ENCODE measurements at places on chromosomes 7 and 10.

DNA sequence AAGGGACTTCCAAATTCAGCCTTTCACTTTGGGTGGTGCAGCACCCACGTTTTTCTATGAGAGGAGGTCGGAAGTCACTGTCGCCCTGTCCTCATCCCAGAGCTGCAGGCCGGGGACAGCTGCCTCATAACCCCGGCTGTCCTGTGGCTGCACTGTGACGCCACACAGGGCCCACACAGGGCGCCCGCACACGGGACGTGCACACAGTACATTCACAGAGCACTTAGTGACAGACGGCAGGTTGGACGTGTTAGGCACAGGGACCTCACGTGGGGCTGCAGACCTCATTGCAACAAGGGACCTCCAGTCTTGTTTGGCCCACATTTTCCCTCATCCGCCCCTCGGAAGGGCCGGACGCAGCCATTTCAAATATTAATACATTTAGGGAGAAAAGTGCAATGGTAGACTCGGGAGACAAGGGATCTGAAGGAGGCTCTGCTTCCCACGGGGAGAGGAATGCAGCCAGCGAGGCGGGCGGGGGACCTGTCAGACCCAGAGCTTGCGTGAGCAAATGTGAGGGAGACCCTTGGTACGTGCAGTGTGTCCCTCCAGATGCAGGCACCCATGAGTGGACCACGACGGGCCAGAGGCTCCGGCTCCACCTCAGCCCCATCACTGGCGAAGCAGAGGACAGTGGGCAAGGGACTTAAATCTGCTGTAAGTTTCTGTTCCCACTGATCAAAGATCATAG, 86.7 kb downstream of the VOPP1 start:
- DNase-seq = no peak

DNA sequence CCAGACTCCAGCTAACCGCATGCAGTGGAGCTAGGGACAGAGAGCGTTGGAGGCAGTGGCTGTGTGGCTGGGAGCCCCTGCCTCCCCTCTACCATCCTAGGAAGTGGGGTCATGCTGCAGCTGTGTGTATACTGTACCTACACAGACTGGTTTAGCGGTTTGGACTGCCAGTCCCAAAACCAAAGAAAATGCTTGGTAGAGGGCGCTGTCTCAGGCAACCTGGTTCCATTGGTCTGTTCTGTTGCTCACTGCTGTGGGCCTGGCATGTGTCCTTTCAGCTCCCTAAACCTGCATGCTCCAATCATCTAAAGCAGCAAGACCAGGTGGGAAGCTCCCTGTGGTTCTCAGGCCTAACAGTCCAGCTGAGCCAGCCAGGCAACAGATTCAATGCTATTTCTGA, 4.5 kb downstream of the RBP4 start:
- DNase-seq = no peak

- no peak for DNase-seq
These were observed 68.6 kb upstream of the KMT2C start for GRCh38 chr7:152504367-152504766.

DNA sequence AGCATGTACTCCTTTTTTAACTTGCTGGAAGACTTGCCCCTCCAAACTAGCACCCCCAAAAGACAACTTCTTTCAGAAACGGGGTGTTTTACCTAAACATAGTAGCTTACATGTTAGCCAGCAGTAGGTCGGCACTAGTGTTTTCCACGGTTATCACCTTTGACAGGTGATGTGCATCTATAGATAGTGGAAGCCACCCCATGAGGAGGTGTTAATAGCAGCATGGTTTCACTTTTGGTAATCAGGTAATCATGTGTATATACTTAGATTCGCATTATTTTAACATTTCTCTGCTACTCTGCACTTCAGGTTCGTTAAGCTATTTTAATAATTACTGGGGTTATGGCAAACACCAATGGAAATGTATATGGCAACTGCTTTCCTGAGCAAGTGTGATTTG, 17.6 kb downstream of the SRI start:
- DNase-seq = no peak

DNA sequence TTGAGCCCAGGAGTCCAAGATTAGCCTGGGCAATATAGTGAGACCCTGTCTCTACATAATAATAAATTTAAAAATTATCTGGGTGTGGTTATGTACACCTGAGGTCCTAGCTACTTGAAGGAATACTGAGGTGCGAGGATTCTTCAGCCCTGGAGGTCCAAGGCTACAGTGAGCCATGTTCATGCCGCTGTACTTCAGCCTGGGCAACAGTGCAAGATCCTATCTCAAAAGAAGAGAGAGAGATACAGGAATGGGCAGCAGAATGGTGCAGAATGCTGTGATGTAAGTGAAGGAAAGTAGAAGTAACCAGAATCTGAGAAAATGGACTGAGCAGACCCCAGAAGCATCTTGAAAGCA, 62.7 kb upstream of the EXOC4 start:
- no peak for DNase-seq

DNA sequence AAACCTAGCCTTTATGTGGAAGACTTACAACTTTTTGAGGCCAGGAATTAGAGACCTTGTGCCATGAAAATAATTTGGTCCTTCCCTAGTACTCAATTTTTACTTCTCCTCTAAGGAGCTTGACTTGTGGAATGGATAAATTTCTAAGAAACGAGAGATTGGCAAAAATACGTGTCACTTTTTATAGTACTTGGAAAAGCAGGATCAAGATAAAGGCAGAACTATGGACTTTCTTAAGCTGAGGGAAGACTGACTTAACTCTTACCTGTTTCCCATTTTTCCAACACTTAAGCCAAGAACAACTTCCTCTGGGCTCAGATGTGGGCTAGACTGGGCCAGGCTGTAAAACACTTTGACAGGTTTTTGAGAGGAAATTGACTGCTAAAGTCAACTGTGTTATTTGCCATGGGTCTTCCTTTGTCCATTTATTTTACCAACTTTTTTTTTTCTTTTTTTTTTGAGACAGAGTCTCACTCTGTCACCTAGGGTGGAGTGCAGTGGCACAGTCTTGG, 2.0 kb upstream of the WBP1L start:
- no peak for DNase-seq

GRCh38 chr7:44113764-44114354, 9.5 kb downstream of the POLD2 start:
- DNase-seq = no peak

DNA sequence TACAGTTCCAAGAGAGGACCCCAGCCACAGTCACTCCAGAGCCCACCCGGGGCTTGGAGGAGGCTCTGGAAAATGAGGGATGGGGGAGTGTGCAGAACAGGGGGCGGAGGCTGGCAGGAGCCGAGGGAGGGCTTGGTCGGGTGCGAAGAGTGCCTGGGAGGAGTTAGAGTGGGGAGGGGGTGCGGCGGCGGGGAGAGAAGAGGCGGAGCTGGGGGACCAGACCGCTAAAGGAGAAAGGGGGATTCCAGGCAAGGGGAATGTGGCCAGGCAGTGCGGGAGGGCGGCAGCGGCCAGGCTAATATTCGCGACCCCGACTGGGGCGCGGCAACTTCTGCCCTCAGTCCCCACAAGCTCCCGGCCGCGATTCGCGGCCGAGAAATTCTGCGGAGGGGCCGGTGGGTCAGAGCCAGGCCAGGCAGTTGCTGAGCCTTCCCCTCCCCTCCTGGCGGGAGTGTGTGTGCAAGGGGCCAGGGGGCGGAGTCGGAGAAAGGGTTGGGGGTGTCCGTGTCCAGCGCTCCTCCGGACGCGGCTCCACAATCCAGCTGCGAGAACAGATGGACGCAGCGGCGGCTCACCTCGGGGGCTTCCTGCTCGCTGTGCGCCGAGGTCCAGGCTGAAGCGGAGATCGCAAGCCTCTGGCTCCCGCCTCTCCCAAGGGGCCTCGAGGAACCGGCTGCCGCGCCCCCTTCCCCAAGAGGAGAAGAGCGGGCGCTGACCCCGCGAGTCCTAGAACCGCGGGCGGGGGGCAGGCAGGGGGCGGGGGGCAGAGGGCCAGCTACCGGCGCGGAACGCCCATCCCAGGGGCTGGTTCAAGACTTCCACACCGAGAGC, 612 bp upstream of the SLC18A3 start:
- DNase-seq = no peak

DNA sequence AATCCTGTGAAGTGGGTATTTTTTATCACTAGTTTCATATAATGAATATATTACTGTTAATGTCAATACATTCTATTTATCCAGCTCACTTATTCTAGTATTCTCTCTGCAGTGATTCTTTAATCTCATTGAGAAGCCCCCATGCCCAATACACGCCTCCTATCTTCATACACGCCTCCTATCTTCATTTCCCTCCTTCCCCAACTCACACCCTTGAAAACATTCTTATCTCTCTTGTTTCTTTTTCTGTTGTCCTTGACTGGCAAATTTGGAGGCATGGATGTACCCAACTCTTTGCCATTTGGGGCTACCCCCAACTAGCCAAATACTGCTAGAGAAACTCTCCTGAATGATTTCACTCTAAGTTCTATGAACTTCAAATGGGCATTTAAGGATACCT, 40.5 kb downstream of the ST8SIA6 start:
- DNase-seq = no peak

DNA sequence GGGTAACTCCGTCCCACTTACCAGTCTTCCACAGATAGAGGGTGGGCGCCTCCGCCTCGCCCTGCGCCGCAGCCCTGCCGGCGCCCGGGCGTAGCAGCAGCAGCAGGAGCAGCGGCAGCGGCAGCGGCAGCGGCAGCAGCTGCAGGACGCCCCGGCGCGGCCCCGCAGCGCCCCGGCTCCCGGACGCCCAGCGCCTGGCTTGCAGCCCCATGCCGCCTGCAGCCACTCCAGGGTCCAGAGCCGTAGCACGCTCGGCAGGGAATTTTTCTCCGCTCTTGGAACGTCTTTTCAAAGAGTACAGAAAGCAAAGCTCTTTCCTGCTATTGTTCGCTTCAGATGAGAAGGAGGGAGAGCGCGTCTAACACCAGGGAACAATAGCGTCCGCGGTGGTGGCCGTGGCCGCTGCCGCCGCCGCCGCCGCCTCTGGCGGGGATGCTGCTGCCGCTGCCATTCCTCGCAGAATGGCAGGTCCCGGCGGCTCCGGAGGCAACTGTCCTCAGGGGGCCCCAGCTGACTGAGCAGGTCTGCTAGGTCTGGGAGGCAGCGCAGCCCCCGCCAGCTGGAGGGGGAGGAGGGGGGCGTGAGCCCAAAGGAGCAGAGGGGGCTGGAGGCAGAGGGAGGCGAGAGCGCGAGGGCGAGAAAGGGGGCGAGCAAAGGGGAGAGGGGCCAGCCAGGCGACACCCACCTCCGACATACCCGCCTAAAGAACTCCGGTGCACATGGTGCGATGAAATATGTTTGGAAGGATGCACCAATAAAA, at the start of gene THSD7A:
TSS of gene THSD7A (minus strand) at position 463 of the 760 bp plus-strand sequence. CDS start at position 211, 252 bp downstream.
- no peak for DNase-seq

DNA sequence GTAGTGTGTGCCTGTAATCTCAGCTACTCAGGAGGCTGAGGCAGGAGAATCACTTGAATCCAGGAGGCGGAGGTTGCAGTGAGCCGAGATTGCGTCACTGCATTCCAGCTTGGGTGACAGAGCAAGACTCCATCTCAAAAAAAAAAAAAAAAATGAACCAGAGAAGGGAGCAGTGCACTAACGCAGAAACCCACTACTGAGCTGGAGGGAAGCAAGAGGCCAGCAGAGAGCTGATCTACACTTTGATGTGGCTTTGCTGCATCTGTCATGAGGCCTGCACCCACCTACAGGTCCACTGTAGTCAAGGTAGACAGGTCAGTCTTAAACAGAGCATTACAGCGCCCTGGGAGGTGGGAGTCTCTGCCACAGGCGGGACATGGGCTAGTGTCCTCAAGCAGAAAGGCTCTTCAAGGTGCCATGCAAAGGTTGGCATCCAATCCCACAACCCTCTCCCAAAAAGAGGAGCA, 30.0 kb downstream of the MAT1A start:
- no peak for DNase-seq

All from renal cortex interstitium (tissue), 15 donors.